ENCODE measurements at places on chromosomes 6 and 20.
A peak's percentile ranks its signal among the peaks of the same experiment; 100 is the strongest.

DNA sequence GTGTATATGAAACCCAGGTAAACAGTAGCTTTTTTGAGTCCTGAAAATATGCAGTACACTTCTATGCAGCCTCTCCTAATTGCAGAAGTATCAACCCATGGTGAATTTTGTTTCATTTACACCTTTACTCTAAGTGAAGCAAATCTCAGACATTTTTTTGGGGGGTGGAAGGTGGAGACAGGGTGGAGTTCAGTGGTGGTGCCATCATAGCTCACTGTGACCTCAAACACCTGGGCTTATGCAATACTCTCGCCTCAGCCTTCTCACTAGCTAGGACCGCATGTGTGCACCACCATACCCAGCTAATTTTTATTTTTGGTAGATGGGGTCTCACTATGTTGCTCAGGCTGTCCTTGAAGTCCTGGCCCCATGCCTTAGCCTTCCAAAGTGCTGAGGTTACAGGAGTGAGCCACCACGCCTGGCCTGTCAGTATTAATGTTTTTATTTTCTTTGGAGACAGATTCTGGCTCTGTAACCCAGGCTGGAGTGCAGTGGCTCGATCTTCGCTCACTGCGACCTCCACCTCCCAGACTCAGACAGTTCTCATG lies 80.3 kb downstream of the JARID2 start:
- DNase-seq = no peak

GRCh38 chr20:63149531-63150192 lies 66.3 kb downstream of the YTHDF1 start:
- no peak for DNase-seq

DNA sequence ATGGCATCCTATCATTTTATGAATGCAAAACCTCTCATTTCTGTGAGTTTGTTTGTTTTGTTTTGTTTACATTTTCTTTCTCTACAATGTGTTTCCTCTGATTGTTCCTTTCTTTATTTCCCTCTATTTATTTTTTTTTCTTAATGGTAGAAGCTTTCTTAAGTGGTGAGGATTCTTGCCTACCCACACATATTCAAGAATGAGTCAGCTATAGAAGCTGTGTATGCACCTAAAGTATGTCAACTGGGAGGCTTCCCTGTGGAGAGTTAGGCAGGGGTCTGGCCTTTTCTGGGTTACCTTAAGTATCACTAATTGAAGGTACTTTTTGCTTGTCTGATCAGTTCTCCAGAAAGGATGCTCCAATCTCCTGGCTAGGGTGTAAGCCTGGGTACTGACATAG lies 354.0 kb downstream of the ESR1 start:
- DNase-seq = no peak

GRCh38 chr6:55604021-55604420 lies 25.0 kb upstream of the HMGCLL1 start:
- no peak for DNase-seq

GRCh38 chr6:7201732-7202541 lies 94.2 kb downstream of the RREB1 start:
- DNase-seq = peak; percentile 98

DNA sequence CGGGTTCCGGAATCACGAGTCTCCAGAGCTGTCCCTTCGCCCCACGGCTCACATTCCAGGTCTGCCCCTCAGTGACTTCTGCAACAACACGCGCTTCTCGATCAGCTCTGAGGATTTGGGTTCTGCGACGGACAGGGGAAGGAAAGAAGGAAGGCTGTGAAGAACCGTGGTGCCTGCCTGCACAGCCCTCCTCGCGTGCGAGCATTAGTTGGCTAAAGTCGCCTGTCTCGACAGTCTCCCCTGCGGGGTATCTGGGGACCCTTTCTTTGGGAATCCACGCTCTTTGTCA lies 23.1 kb downstream of the VPS52 start:
- no peak for DNase-seq

DNA sequence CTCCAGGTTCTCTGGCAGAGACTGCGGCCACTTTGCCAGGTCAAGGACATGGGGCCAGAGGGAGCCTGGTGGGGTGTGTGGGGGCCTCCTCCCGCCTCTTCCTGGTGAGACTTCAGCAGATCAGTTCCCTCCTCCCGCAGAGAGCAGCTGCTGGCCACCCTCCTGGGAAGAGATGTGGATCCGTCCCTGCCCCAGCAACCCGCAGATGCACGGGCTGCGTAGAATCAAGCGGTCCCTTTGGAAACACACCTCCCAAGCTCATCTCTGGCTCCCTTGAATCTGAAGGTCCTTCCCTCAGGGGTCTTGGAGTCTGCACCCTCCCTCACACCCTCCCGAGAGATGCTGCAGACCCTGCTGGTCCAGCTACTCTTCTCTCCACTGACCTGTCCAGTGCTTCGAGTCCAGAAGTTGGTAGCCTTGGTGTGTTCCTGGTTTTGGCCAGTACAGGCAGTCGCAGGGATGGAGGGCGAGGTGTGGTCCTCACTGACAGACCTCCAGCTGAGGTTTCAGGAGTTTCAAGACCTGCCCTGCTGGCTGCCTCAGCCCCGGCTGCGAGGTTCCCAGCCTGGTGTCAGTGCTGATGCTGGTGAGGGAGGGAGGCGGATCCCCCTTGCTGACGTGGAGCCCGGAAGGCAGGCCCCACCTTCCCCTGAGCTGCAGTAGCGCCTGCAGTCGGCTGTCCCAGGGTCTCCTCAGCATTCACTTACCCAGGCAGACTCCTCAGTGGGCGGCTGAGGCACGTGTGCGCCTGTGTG lies at the start of gene NPBWR2:
Gene NPBWR2 (minus strand): TSS at position 585 of the 755 bp plus-strand sequence. CDS start 734 bp downstream, outside the sequence.
- no peak for DNase-seq

DNA sequence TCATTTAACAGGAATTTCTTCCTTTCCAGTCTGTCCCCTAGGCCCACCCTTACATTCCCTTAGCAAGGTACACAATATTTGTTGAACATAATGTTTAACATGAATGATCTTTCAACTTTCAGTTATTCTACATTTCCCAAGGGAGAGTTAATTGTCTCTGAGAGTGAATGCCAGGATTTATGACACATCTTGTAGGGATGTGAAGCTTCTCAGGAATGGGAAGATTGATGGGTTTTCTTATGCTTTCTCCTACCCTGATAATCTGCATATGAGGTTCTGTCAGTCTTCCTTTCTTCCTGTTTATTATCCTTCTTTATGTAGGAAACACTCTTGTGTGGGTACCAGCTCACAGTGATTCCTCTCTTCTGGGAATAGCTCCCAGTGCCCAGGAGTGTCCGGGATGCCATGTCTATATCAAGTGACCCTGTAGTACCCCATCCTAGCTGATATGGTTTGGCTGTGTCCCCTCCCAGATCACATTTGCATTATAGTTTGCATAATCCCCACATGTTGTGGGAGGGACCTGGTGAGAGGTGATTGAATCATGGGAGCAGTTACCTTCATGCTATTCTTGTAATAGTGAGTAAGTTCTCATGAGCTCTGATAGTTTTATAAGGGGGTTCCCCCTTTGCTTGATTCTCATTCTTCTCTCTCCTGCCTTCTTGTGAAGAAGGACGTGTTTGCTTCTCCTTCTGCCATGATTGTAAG lies 7.1 kb upstream of the FYN start:
- DNase-seq = no peak

- no peak for DNase-seq
Observed at GRCh38 chr20:25209911-25210310, 14.4 kb downstream of the ENTPD6 start.

- DNase-seq = no peak
Observed at GRCh38 chr6:170497841-170498301, 55.2 kb downstream of the PSMB1 start.

DNA sequence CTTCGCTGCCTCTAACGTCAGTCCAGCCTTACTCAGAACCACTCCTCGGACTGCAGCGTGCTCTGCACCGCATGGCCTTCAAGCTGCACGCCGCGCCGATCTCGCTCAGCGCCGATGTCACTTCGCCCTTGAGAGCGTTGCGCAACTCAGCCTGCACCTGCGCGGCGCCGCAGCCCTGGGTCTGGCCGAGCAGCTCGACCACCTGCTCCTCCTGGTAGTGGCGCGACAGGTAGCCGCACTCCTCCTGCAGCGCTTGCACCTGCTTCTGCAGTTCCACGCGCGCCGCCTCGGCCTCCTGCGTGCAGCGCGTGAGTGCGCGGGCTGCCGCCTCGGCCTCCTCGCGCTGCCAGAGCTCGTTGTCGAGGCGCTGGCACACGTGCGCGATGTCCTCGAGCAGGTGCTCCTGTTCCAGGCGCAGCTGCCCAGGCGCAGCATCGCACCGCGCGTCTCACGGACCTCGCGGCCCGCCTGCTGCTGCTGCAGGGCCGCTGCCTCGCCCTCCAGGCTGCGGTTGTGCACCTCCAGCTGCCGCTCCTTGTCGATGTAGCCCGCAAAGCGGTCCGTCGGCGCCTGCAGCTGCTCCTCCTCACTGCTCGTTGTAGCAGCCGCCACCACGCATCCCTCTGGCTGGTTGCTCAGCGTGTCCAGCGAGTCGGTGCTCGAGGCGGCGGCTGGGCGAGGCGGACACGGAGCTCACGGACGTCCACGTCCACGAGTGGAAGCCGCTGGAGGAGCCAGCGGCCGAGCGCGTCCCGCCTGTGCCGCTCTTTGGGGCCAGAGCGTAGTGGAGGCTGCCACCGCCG lies 380.6 kb upstream of the CHD6 start:
- no peak for DNase-seq

DNA sequence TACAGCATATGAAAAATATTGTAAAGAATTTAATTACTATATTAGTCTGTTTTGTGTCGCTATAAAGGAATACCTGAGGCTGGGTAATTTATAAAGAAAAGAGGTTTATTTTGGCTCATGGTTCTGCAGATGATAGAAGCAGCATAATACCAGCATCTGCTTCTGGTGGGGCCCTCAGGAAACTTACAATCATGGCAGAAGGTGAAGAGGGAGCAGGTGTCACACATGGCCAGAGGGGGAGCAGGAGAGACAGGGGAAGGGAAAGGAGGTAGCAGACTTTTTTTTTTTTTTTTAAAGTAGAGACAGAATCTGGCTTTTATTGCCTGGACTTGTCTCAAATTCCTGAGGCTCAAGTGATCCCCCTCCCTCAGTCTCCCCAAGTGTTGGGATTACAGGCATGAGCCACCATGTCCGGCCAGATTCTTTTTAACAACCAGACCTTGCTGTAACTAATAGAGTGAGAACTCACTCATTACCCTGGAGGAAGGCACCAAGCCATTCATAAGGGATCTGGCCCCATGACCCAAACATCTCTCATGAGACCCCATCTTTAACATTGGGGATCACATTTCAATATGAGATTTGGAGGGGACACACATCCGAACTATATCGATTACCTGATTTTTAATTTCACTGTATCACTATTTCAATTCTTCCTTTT lies 64.6 kb downstream of the MAN1A1 start:
- DNase-seq = no peak

DNA sequence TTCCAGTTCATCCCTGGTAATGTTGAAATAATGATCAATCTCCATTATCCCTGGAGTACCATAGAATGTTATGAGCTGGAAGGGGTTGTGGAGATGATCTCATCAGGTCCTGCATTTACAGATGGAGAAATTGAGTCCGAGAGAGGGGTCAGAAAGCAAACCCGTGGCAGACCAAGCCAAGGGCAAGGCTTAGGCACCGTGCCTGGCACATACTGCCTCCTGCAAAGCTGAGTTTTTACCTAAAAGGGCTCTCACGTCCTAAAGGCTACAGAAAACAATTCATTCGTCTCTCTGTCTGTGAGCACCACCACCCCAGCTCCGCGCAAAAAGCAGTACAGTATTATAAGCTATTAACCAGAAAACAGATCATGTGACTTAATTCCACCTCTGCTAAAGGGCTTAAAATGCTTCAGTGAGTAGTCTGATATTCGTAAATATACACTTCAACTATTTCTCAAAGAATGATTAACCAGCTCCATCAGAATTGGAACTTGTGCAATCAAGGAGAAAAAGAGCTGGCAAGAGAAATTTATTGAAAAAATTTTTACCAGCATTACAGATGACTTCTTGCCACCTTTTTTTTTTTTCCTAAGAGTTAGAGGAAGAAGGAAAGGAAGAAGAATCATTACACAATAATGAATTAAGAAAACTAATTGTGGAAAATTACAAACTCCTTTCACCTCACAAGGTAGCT lies 3.4 kb upstream of the PARD6B start:
- DNase-seq = no peak

- no peak for DNase-seq
Observed at GRCh38 chr6:24296944-24297343, 60.9 kb downstream of the DCDC2 start.

GRCh38 chr6:100719883-100720682 lies 161.0 kb downstream of the ASCC3 start:
- DNase-seq = peak; percentile 13

DNA sequence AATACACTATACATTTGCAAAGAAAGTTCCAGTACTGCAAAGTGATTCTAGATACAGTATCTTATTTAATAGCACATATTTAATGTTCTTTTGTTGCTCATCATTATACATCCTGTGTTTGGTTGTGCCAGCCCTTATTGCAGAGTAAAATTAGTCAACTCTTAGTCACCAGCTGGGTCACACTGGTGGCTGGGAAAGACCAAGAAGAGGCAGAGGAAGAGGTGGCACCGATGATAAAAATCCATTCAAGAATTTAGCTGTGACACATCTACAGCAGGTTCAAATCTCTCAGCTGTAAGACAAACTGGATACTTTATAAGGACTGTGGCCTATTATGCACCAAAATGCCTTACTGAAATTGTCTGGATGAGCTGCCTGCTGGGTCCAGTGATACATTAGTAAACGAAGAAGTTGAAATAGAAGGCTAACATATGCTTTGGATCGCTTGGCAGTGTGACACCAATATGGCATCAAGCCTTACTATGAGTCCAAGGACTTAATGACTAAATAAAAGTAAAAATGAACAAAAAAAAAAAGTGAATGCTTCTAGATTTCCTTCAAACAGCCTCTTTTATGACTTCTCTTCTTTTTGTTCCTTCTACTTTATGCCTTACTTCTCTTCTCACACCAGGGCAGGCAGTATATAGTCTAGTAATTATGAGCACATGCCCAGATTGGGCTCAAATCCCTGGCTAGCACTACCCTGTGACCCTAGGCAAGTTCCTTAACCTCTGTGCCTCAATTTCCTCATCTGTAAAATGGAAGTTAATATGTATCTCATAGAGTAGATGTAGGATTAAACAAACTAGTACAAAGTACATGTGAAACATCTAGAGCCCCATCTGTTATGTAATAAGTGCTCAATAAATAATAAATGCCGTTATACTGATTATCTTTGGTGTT lies 29.4 kb upstream of the RNF8 start:
- peak; percentile 78 for DNase-seq

DNA sequence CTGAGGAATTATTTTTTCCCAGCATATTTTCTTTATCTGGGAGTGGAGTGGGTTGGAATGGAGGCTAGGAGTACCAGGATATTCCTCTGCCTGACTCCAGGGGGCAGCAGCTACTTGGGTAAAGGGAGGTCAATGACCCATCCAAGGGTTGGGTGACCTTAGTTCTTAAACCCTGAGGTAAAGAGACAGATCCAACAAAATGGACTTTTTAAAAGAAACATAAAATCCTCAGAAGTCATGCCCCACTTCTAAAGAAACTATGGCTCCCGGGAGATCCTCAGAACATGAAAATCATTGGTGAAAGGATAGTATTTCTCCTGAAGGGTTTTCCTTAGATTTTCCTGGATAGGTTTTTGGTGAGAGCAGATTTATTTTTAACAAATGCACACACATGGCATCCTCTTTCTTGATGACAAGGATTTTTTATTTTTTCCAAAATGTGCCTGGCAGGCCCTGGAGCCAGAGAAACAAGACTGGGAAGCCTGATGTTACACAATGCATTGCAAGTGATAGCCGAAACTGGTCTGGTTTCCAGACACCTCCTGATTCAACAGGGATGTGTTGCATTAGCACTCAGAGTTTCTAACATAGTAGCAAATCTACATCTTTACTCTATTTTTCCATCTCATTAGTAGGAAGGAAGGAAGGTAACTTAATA lies 240.9 kb upstream of the BTBD3 start:
- DNase-seq = peak; percentile 39

GRCh38 chr6:91681296-91681695 lies 1094.4 kb upstream of the MAP3K7 start:
- DNase-seq = no peak

Measured in suppressor macrophage treated with lipopolysaccharide for 4 hours (primary cell).